ENCODE measurements at places on chromosomes 7 and 10.

GRCh38 chr10:35650894-35651293 lies 8.8 kb upstream of the FZD8 start:
- no peak for DNase-seq

DNA sequence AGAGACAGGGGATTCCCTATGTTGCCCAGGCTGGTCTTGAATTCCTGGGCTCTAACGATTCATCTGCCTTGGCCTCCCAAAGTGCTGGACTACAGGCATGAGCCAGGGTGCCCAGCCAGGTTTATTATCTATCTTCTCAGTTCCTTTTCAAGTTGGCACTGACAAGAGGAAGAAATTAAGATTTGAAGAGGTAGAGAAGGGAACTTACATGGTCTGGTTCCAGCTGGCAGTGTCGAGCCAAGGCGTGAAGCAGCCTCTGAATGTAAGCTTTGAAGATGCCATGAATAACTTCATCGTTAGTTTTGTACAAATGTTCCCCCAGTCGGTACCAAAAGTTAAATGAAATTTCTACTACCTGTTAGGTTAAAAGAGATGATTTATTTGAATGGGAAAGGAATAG lies 57.7 kb downstream of the TNPO3 start:
- no peak for DNase-seq

- no peak for DNase-seq
Observed at GRCh38 chr10:115654961-115655360, 561.8 kb downstream of the ATRNL1 start.

GRCh38 chr7:104986628-104987259 lies 27.3 kb upstream of the KMT2E start:
- DNase-seq: no peak

DNA sequence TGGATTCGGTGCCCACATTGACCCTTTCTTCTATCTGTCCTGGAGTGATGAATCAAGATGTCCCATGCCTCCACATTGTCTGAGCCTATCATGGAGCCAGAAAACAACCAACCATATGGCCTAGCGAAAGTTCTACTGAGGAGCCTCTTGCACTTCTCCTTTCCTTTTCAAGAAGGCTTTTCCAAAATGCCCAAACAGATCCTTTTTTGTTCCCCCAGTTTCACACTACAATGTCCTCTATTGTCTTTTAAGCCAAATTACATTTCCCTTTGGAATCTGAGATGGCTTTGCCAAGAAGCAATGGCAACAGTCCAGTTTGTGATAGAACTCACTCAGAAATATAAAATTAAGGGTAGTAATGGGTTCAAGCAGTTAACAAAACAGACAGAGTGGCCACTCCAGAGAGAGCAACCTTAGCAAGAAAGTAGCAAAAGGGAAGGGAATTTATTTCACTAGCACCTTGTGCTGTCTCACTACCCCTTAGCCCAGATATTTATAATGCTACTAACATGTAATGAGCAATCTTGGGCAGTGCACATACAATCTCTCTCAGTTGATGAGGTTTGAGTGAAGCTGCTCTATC lies 194.6 kb upstream of the PDE1C start:
- DNase-seq: no peak

- DNase-seq: no peak
Observed at GRCh38 chr10:58746474-58747185, 234.0 kb downstream of the BICC1 start.

- no peak for DNase-seq
Observed at GRCh38 chr10:17010363-17011145, 119.1 kb downstream of the CUBN start.

GRCh38 chr7:75567948-75568595 lies 76.0 kb downstream of the SPDYE5 start:
- DNase-seq: no peak

DNA sequence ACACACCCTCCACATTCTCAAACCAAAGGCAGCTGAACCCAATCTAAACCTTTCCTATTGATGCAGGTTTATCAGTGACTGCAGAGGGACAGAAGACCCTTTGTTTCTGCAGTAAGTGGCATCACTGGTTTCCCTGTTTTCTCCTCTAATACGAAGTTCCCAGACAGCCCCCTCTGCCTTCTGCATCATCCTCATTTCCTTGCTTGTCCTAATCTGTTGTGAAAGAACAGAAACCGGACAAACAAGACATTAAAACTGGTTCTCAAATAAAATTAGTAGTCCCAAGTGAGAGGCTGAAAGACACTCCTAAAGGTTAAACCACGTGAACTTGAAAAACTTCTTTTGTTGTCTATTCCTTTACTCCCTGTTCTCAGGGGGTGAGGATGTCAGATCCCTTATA lies 10.1 kb upstream of the ADRB1 start:
- no peak for DNase-seq

DNA sequence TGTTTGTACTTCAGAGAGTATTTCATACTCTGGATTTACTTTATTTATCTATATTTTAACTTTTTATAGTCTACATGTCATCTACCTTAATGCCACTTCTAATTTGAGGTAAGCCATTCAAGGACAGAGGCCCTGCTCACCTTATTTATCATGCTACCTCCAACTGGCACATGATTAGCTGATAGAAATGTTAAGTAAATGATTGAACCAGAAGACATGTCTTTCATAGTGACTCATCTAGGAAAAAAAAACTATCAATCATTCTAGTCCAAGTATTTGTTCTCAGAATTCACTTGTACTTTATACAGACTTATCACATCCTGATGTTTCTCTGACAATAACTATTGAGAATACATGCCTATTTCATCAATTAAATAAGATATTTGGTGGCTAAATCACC lies 856.3 kb downstream of the XPNPEP1 start:
- no peak for DNase-seq

- no peak for DNase-seq
Observed at GRCh38 chr10:112379635-112380296, 5.8 kb downstream of the ACSL5 start.

GRCh38 chr7:116211913-116212596 lies 1.7 kb downstream of the TES start:
- no peak for DNase-seq

- no peak for DNase-seq
Observed at GRCh38 chr10:116184512-116184794, 88.6 kb downstream of the GFRA1 start.

- no peak for DNase-seq
Observed at GRCh38 chr7:149398195-149398820, 62.6 kb downstream of the ZNF777 start.

DNA sequence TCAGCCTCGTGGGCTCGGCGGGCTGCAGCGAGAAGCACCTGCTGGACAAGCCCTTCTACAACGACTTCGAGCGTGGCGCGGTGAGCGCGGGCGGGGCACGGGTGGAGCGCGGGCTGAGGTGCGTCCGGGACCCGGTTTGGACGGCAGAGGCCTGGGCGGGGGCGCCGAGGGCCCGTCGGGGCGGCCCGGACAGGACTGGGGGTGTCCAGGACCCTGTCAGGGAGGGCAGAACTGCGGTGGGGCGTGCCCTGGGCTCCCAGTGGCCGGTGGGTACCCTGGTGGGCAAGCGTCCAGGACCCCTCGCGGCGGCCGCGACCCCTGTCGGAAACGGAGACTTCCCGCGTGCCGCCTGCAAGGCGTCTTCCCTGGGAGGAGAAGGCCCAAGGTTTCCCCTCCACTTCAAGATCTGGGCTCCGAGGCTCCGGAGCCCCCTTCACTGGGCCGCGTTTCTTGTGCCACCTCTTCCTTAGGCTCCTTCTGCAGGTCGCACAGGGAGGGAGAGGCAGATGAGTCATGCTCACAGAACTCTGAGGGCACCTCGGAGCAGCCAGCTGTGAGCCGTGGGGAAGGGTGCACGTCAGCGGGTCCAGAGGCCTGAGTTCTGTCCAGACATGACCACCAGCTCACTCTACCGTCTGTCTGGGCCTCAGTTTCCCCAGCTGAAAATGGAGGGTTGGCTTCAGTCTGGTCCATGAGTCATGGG lies 485 bp downstream of the ALOX5 start:
- DNase-seq: peak; percentile 5

DNA sequence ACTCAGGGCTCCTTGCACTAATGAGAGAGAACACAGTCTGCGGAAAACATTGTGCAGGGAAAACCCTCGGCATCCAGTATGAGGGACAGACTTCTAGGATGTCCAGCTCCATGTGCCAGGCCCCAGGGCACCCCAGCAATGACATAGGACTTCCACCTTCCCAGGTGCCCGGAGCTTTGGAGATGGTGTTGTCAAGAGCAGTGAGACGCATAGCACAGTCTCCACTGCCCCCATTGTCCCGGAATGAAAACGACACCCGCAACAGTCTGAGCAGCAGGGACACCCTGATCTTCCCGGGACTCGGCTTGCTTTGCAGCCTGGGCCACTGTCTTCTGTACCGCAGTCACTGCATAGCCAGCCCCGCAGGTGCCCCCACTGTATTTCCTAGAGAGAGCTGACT lies 339.2 kb upstream of the ADARB2 start:
- no peak for DNase-seq

- no peak for DNase-seq
Observed at GRCh38 chr7:50273870-50274269, 30.6 kb upstream of the IKZF1 start.

- DNase-seq: no peak
Observed at GRCh38 chr10:92545556-92545955, 28.3 kb downstream of the IDE start.

DNA sequence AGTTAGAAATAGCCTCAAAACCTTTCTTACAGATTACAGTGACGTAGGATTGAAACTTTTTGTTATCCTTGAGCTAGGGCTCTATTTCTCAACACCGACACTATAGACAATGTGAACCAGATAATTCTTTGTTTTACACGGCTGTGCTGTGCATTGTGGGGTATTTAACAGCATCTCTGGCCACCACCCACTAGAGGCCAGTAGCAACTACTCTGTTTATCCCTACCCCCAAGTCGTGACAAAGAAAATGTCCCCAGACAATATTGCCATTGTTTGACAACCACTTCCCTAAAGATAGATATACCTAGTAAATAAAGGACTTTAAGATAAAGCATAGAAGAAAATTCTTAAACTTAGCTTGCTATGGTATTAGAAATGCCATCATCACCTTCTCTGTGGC lies 359.6 kb downstream of the ARL4A start:
- DNase-seq: no peak

GRCh38 chr10:129331839-129332220 lies 135.2 kb upstream of the MGMT start:
- no peak for DNase-seq

GRCh38 chr10:118776033-118776432 lies 21.3 kb upstream of the CACUL1 start:
- no peak for DNase-seq

GRCh38 chr10:81594991-81595390 lies 280.0 kb upstream of the NRG3 start:
- DNase-seq: no peak

DNA sequence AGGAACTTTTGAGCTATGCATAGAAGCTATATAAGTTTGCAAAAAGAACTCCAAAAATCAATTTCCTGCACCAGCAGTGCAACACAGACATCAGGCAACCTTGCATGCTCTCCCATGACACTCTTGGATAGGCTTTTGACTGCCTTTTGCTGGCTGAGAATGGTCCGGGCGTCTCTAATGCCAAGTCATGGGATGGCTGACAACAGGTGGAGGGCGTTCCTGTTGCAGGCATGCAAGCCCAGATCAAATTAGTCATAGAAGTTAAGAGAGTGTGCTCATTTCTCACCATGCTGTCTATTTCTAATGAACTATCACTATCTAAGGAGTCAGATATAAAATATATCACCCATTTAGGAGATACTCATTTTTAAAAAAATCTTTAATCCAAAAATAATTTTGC lies 8.4 kb downstream of the PLCE1 start:
- no peak for DNase-seq

DNA sequence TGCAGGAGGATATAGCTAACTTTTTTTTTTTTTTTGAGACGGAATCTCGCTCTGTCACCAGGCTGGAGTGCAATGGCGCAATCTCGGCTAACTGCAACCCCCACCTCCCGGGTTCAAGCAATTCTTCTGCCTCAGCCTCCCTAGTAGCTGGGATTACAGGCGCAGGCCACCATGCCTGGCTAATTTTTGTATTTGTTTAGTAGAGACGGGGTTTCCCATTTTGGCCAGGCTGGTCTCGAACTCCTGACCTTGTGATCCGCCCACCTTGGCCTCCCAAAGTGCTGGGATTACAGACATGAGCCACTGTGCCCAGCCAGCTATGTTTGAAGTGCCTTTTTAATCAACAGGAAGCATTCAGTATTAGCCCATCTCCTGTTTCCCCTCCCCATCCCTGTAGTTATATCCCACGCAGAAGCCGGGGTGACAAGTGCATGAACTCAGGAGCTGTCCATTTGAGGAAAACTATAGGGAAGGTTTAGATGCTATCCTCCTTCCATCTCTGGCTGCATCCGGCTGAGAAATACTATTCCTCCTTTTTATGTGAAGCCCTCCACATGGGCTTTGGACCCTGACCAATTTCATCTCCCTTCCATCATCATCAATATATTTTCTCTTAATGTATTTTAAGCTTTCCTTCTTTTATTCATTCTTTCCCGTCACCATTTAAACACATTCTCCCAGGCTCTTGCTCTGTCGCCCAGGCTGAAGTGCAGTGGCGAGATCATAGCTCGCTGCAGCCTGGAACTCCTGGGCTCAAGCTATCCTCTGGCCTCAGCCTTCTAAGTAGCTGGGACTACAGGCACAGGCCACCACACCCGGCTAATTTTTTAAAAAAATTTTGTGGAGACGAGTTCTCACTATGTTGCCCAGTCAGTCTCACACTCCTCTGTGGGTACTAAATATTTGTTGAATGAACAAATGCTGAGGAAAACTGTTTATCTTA lies 1.3 kb upstream of the POT1 start:
- DNase-seq: no peak

GRCh38 chr10:45443101-45444009 lies 69.3 kb downstream of the ALOX5 start:
- DNase-seq: no peak

DNA sequence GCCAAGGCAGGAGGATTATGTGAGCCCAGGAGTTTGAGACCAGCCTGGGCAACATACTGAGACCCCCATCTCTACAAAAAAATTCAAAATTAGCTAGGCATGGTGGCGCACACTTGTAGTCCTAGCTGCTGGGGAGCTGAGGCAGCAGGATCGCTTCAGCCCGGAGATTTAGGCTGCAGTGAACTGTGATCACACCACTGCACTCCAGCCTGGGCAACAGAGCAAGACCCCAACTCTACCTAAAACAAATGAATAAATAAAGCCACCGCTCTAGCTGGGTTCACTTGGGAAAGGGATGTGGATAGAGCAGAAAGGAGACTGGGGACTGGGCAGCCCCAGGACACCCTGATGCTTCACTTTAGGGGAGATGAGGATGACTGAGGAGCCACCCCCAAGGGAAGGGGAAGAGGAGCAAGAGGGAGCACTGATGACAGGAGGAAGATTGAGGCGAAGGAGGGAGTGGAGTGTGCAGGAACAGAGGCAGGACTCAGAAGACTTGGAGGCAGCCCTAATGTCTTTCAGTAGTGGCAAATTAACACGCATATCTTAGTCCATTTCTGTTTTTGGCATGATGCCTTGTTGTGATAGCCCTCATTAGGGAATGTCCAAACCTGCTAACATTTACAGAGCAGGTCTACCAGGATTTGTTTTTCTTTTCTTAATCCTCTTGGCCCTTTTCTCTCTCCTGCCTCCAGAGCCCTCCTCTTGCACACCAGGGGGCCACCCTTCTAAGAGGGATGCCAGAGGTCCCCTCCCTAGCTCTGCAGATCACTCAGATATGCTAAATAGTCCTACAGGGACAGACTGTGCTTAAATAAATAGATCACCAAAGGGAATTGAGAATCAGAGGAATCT lies 88.3 kb downstream of the C10orf105 start:
- no peak for DNase-seq

GRCh38 chr7:79823246-79823951 lies 311.2 kb upstream of the GNAI1 start:
- DNase-seq: no peak

- DNase-seq: no peak
Observed at GRCh38 chr7:104059103-104059502, 69.6 kb upstream of the RELN start.
